ENCODE measurements at places on chromosomes 11 and 22.
A peak's percentile ranks its signal among the peaks of the same experiment; 100 is the strongest.

DNA sequence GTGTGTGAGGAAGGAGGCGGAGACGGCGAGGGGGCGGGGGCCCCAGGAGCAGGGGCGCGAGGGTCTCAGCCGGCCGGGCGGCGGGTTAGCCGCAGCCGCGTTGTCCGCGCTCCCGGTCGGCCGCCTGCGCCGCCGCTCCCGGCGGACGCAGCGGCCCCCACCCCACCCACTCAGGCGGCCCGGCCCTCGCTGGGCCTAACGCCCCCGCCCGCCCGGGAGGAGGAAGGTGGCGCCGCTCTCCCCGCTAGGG lies at the start of gene FCHSD2:
Gene FCHSD2, minus strand, starts transcription at position 191 of the 250 bp plus-strand sequence. CDS start 441 bp downstream, outside the sequence.
- DNase-seq, result no peak

DNA sequence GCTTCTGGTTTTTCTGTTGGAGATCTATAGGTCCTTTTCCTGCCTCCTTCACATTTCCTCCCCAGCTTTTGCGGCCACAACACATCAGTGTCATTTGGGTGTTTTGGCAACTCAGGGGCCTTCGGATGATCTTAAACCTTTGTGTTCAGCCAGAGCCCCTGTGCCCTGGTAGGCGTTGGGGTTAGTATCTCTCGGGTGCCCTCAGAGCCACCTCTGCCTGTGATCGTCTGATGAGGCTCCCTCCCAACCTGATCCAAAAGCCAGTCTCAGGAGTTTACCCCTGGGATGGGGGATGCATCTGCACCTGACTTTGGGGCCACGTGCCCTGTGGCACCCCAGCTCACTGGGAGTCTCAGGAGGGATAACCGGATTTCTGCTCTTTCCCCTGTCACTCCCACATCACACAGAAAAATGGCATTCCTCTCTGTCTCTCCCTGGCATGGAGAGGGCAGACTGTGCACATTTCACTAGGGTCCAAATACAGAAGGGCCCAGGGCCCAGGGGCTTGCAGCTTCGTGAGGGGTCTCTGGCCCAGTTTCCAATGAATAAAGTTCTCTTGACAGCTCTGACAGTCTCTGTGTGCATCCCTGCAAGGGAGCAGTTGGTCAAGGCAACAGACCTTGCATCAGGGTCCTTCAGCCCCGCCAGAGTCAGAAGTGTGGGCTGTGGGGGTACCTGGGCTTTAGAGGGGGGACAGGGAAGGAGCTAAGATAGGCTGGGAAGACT lies 2.6 kb downstream of the RNF26 start:
- no peak for DNase-seq

- DNase-seq, result no peak
Measured at GRCh38 chr22:38732251-38732815, 23.5 kb downstream of the SUN2 start.

GRCh38 chr11:108965306-108966001 lies 300.6 kb downstream of the DDX10 start:
- DNase-seq, result peak; percentile 65

DNA sequence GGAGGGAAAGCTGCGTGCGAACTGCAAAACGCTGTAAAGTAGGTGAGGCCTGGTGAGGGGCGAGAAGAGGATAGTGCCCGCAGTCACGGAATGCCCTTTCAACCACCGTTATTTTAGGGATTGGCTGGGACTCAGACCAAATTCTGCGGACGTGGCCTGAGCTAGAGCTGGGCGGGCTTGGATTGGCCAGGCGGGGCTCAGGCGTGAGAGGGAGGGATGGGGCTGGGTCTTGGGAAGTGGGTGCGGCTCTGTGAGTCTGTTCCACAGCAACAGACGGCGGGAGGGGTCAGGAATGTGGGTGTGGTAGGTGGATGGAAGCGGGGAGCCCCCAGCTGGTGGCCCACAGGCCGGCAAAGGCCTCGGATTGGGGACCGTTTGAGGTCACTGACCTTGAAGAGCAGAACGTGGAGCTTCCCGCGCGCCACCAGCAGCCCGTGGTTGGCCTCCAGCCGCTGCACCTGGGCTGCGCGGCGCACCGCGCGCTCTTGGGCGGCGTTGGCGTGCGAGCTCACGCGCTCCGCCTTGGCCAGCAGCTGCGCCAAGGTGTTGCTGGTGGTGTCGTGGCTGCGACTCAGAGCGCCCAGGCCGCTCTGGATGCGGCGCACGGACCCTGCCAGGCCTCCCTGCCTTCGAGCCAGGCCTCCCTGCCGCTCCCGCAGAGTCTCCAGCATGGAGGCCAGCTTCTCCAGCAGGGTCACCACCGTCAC lies 444 bp downstream of the CAVIN3 start:
- peak; percentile 88 for DNase-seq

Data from astrocyte (in vitro differentiated cells and primary cell).